ENCODE measurements at places on chromosomes 4 and X.

- no peak for DNase-seq
Measured at GRCh38 chr4:90419124-90419711, 292.0 kb downstream of the CCSER1 start.

DNA sequence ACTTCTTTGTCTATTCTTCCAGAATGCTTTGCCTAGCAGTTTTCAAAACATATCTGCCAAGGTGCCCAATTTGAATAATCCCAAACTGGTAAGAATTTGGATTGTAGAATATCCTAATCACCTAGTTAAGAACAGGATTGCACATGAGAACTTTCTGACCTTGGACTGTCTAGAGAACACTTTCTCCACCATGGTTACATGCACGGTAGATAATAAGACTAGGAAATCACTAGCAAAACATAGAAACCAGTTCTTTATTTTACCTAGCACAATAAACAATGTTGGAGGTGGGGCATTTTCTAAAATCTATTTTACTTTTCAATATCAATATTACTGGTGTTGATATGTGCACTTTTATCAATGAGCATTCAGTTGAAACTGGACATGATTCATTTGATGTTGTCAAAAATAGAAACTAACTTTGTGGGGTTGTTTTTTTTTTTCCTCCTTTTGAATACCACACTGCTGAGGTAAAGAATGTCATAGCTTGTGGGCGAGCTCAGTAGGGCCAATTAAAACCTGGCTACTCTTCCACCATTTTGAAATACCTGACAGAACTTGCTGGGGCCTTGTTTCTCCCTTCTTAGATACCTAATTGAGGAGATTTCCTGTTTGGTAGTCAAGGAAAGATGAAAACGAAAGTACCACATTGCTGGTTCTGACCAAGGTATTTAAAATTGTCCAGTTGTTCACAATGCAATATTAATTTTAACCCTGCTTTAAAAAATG lies 10.4 kb downstream of the MID1IP1 start:
- no peak for DNase-seq

- no peak for DNase-seq
Measured at GRCh38 chrX:23900220-23900797, 7.4 kb downstream of the APOO start.

DNA sequence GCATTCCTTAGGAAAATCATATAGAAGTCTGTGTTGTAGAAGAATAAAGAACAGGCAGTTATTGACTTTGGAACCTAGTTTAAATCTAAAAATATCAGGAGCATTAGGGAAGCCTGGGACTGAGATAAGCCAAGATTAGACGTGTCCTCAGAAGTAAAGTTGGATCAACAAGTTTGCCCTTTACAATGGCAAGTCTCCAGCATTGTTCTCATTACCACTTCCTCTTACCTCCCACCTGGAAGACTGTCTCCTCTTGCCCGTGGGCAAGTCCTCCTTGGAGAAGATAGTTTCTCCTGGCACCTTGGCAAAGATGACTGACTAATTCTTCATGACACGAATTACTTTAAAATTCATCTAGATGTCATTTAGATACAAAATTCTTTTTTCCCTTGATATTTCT lies 37.8 kb downstream of the CNKSR2 start:
- no peak for DNase-seq

Measured in activated CD4-positive, alpha-beta memory T cell treated with anti-CD3 and anti-CD28 coated beads, Interleukin-2, amount 10 ng/mL, durations not matched to agents 7 days and 5 days (primary cell).